Left colon (tissue), 2 donors: ENCODE measurements at places on chromosomes 4 and X. TPM values are rescaled to one million over a fixed set of nuclear protein-coding genes. Genes with fewer than 3 reads are reported as not detected.

GRCh38 chr4:128337863-128338262, 50.2 kb upstream of the PGRMC2 start:
- DNase-seq, result no peak

DNA sequence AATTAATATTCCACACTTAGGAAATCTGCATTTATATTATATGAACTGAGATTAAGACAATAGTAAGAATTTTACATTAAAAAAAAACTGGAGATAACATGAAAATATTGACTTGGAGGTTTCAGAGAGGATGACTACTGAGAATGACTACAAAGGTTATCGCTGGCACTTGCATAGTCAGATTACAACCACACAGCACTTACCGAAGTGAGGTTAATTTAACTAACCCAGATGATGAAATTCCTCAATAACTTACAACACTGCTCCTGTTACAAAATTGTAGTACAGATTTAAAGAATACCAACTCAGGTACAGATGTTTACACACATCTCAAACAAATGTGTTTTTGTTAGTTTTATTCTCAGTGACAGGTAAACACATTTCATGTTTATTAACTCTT, 283.5 kb downstream of the CAMK2D start:
- no peak for DNase-seq

GRCh38 chrX:108091878-108092291, 307 bp downstream of the ATG4A start:
- peak; percentile 70 for DNase-seq

DNA sequence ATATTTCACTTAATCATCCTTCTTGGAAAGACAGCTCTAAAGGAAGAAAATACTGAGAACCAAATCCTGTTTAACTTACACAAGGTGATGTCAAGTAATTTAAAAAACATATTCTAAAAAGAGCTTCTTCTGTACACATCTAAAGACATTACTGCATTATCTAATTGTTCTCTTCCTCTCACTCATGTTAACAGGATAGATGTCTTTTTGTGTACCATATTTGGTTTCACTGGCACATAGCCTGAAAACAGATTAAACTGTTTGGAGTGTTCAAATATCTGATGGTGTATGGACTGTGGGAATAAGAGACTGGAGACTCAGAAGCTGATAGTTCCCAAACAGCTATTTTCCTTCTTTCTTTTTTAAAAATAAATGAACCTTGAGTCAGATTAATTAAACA, 213.3 kb upstream of the MAB21L2 start:
- no peak for DNase-seq

DNA sequence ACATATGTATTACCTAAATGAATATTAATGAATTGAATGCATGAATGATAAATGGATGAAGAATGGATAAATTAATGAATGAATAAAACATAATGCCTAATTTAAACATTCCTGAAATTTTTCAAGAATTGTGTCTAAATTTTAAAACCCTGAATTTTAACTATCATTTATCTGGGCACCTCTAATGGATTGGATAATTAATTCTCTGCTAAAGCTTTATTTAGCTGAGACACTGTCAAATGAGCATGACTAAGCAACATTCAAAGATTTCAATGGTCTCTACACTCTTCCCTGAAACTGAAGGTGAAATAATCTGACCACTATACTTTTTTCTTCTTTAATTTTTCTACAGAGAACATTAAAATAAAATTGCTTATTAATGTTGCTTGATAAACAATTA, 1197.7 kb downstream of the C4orf33 start:
- no peak for DNase-seq

Gene TRAPPC11
- 29.9 TPM for total RNA-seq

Gene RPS3A
- 1,187 TPM for total RNA-seq

Gene DAPP1
- total RNA-seq, result 2.0 TPM

Gene H2AZ1
- 140 TPM for total RNA-seq

Gene TMSB15C
- 1.1 TPM for total RNA-seq

Gene AVPR2
- 0.64 TPM for total RNA-seq

Gene ARMCX1
- total RNA-seq, result 4.4 TPM
